Activated T-helper 2 cell treated with anti-CD3 and anti-CD28 coated beads, Interferon-gamma antibody, Interleukin-2, Interleukin-4, amounts not matched to agents 10 μg/mL and 5 μg/mL and 100 μg/mL, durations not matched to agents 14 hours and 24 hours and 36 hours (primary cell): ENCODE measurements at places on chromosomes 12 and 14. TPM values are rescaled to one million over a fixed set of nuclear protein-coding genes. Genes with fewer than 3 reads are reported as not detected.

Gene FAM161B
- 0.57 and 0.68 TPM in 2 replicates for total RNA-seq

Gene TPPP2
- not detected in 2 replicates for total RNA-seq

Gene SLC6A15
- not detected in 2 replicates for total RNA-seq

Gene IL23A
- total RNA-seq, result 30.4 and 31.0 TPM in 2 replicates

- no peak for DNase-seq
Measured at GRCh38 chr12:51818566-51819300, 29.8 kb downstream of the FIGNL2 start.

DNA sequence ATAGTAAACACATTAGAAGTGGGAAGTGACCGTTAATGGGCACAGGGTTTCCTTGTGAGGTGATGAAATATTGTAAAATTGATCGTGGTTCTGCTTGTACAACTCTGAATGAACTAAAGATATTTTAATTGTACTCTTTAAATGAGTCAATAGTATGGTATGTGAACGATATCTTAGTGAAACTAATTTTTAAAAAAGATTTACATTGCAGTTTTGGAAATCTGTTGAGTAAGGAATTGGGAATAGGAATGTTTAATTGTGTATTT lies 1.7 kb downstream of the ZNF410 start:
- no peak for DNase-seq

GRCh38 chr12:6632026-6632983 lies 3.5 kb downstream of the LPAR5 start:
- DNase-seq, result peak; percentile 50

GRCh38 chr12:67354966-67355365 lies 85.8 kb downstream of the CAND1 start:
- no peak for DNase-seq

- no peak for DNase-seq
Measured at GRCh38 chr12:115251727-115252126, 567.8 kb upstream of the TBX3 start.

- no peak for DNase-seq
Measured at GRCh38 chr14:87312169-87312893, 680.7 kb downstream of the GALC start.

DNA sequence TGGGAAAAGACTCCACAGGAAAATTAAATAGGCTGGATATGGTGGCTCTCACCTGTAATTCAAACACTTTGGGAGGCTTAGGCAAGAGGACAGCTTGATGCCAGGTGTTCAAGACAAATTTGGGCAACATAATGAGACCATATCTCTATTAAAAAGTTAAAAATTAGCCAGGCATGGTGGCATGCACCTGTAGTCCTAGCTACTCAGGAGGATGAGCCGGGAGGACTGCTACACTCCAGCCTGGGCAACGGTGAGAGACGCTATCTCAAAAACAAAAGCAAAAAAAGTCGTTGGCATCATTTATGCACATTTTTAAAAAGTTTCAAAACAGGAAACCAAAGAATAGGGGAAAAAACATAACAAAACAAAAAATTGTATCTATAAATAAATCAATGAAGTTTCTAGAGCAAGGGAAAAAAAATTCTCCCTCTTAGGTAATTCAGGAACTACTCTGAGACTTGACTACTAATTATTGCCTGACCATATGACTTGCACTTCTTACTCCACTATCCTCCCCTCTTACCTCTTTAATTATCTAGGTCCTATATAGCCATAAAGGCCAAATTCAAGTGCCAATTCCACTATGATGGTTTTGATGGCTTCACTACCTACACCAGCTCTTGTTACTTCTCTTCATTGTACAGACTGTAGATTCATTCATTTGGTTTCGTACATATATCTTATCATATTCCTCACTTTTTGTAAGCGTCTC lies 1.6 kb downstream of the METTL3 start:
- DNase-seq, result no peak
